ENCODE measurements at places on chromosomes 2 and 18.

GRCh38 chr2:95760806-95761525 lies 169.2 kb downstream of the TRIM43 start:
- no peak for DNase-seq

GRCh38 chr2:233003658-233004555 lies 9.1 kb downstream of the NGEF start:
- no peak for DNase-seq

- DNase-seq: no peak
Measured at GRCh38 chr2:99811544-99811943, 321.7 kb upstream of the REV1 start.

DNA sequence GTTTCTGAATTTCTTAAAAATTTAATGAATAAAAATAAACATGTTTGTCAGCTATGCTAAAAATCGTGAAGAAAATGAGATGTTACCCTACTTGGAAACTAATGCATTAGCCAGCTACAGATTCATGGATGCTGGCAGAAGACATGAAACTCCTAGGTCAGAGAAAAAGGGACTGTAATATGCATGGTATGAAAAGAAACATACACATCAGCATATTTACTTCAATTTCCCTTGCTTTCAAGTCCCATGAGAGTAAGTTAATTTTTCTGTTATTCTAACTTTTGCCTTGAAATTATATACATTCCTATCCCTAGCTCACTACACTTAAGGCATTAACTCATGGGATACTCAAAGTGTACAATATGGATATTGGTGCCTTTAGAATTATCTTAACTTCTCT lies 2041.4 kb upstream of the LRRTM1 start:
- no peak for DNase-seq

GRCh38 chr2:30385327-30385726 lies 61.7 kb upstream of the LCLAT1 start:
- DNase-seq: no peak

GRCh38 chr2:159153463-159153862 lies 133.0 kb downstream of the WDSUB1 start:
- no peak for DNase-seq

DNA sequence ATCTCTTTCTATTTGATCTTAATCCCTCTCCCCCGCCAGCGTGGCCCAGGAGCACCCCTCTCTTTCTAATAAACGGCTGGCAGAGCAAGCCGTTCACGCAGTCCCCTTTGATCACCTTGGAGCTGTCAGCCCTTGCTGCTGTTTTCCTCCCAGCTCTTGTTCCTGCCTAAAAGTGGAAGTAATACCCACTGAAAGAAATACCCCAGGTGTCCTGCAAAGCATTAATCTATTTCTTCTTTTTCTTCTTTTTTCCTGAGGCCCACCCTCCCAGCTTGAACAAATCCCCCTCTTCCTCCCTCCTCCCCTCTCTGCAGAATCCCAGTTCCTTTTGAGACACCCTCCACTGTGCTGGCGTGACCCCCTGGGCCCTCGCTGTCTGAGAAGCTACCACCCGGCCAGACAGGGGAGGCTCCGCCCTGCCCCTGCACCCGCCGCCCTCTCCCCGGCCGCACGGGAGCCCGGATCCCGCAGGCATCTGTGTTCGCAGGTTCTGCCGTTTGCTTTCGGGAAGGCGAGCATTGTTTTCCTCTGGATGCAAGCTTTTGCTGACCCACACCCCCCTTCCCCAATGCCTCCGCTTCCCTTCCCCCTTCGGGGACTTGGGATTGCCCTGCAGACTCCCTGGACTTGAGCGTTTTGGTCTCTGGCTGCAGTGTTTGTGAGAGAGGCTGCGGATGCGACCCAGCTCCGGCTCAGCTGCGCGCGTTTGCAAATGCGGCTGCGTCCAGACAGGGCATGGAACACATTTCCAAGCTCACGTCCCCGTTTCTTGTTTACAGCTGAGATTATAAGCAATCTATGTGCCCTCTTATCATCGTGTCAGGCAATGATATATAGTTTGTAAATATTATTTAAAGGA lies 631.5 kb downstream of the NYAP2 start:
- DNase-seq: peak; percentile 16

Data from activated T-cell treated with anti-CD3 and anti-CD28 coated beads for 24 hours (primary cell).